ENCODE measurements at places on chromosomes 6 and 20.

- DNase-seq = no peak
Observed at GRCh38 chr6:53712078-53712477, 46.5 kb upstream of the KLHL31 start.

DNA sequence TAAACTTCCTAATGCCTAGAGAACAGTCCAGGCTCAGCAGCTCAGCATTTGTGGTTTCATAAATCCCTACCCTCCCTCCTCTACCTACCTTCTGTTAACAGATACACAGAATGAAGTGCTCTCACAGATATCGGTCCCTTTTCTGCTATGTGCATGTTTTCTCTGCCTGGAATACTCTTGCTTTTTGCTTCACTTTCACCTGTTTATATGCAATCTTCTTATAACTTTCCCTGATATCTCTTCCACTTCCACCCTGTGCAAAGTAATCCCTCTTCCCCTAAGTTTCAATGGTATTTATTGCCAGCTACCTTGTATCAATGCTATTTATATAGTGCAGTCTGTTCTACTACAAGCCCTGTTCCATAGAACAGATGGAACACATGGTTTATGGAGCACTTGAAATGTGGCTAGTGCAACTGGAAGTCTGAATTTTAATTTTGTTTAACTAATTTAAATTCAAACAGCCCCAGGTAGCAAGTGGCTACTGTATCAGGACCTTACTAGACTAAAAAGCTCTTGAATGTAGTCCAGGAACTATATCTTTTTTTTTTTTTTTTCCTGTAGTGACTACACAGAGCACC is 3.1 kb upstream of the TAB2 start:
- DNase-seq = no peak

DNA sequence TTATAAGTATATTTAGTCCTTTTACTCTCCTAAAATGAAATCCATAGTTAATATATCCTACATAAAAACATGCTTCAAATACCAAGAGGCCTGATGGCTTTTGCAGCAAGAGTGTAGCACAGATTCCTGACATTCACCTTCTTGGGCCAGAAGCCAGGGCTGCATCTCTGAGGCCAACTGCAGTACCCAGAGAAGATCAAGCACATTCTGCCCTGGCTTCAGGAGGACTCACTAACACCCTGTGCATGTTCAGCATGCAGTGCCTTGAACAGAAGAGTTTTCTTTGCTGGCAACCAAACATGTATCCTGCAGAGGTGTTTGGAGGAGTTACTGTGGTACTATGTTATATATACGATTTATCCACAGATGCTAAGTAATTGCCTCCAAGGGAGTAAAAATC is 90.3 kb downstream of the FHL5 start:
- DNase-seq = no peak

GRCh38 chr6:98808541-98809210 is 25.7 kb upstream of the POU3F2 start:
- no peak for DNase-seq

GRCh38 chr6:8651998-8652397 is 216.7 kb upstream of the SLC35B3 start:
- no peak for DNase-seq

DNA sequence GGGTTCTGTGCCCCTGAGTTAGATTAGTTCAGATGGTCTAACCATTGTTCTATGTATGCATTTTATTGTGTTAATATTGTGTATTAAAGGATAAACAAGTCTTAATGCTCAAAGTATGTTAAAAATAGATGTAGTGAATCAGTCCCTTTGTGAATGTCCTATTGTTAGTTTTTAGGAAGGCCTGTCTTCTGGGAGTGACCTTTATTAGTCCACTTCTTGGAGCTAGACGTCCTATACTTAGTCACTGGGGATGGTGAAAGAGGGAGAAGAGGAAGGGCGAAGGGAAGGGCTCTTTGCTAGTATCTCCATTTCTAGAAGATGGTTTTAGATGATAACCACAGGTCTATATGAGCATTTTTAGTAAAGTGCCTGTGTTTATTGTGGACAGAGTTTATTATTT is 12.3 kb upstream of the HMGN4 start:
- DNase-seq = no peak

- DNase-seq = no peak
Observed at GRCh38 chr6:69801225-69801624, 4.4 kb upstream of the LMBRD1 start.

DNA sequence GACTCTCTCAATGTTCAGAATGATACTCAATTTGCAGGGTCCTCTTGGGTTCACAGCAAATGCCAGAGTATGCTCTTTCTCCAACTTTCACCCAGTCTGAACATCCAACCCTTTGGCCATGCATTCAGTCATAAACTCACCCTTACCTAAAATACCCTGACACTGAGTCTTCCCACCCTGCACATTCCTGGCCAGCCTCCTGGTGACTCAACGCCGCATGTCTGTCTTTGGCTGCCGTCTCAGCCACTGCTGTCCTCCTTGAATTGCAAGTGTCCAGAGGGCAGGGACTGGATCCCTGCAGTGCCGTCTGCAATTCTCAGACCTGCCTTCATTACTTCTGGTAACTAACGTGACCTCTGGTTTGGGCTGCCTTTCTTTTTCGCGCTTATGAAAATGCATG is 593.4 kb downstream of the QKI start:
- DNase-seq = no peak

DNA sequence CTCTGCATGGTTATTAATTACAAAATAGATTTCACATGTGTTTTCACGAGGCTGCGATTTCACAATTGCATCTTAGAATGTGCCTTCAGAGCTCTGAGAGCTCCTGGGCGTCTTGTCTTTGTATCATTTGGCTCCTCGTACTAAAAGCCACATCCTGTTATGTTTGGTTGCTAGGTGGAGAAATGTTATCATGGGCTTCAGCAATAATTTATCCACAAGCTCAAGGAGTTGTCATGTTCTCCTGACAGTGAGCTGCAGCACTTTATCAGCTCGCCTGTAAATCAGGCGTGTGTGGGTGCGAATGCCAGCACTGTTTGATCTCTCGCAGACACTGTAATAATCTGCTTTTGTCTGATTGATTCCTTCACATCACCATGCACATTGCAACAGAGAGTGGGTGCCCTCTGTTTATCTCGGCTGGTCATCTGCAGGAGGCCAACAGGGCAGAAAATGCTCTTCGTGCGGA is 218.6 kb upstream of the ZFP64 start:
- DNase-seq = no peak

GRCh38 chr20:46013829-46014516 is 5.3 kb downstream of the MMP9 start:
- peak; percentile 93 for DNase-seq

DNA sequence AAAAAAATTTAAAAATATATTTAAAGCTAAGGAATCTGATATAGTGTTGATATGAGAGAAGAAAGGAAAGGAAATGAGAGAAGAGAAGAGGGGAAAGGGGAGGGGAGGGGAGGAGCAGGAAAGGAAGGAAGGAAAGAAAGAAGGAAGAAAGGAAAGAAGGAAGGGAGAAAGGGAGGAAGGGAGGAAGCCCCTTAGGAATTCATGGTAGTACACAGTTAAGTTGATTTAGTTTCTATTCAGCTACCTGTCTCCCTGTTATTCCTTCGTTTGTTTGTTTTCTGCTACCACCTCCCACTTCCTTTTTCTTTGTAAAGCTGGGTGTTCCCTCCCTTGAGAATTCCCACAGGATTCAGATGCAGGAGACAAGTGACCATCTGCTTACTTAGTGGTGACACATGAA is 1025.4 kb upstream of the FLRT3 start:
- DNase-seq = no peak

GRCh38 chr6:36685166-36685924 is 6.8 kb downstream of the CDKN1A start:
- no peak for DNase-seq

DNA sequence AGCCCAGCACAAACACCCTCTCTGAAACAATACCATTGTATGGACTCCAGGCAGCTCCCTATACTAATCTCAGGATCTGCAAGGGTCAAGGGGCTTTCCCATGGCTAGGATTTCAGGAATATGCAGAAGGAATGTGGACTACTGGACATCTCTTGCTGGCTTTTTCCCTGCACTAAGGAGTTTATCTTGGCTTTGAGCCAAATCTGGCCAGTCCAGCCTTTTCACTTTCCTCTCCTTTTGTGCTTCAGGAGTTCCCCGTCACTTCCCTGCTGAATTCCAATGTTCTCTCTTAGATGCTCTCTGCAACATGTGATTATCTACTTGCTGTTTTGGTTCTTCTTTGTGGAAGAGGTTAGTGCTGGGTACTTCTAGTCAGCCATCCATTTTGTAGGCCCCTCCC is 568.2 kb downstream of the HDGFL1 start:
- no peak for DNase-seq

DNA sequence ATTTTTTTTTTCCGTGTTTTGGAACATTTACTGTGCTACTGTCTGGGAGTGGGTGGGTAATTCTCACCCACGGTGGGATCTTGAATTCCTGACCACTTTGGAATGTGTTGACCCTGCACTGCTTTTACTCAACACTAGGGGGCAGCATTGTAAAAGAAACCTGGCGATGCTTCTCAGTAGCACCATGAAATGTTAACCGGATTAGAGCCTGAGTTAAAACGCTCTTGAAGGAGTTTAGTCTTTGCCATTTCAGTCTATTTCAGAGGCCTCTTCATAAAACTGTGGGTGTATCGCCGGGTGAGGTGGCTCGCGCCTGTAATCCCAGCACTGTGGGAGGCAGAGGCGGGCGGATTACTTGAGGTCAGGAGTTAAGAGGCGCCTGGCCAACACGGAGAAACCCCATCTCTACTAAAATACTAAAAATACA is 114.4 kb upstream of the PRND start:
- peak; percentile 76 for DNase-seq

DNA sequence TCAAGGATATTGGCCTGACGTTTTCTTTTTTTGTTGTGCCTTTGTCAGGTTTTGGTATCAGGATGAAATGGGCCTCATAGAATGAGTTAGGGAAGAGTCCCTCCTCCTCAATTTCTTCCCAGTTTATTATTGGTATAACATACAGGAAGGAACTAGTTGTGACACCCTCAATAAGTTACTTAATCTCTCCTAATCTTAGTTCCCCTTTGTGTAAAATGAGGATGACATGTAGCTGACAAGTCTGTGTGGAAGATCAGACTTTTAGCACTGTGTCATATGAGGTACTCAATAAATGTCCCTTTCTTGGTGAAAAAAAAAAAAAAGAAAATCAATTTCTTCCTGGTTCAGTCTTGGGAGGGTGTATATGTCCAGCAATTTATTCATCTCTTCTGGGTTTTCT is 155.8 kb downstream of the PDE7B start:
- DNase-seq = no peak

DNA sequence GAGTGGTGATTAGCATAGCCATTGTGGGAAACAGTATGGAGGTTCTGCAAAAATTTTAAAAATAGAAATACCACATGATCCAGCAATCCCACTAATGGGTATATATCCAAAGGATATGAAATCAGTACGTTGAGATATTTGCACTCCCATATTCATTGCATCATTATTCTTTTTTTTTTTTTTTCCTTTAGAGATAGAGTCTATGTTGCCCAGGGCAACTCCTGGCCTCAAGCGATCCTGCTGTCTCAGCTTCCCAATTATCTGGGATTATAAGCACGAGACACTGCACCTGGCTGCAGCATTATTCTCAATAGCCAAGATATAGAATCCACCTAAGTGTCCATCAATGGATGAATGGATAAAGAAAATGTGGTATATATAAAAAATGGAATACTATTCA is 6.9 kb upstream of the MCCD1 start:
- DNase-seq = no peak

DNA sequence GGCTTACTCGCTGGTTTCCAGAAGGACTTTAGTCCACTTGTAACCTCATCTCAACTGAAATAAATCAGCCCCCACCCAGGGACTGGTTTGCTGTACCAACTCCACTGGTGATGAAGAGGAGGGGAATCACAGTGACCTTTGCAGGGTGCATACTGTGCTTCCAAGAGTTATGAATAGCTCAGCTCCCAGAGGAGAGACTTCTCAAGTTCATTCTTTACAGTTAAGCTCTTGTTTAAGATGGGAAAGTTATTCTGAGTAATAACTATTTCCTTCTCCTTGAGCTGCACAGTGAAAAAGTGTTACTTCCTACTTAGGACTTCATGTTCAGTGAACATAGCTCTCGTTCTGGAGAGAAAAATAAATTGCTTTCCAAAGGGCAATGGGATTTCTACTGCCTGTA is 166.5 kb upstream of the ECI2 start:
- no peak for DNase-seq

DNA sequence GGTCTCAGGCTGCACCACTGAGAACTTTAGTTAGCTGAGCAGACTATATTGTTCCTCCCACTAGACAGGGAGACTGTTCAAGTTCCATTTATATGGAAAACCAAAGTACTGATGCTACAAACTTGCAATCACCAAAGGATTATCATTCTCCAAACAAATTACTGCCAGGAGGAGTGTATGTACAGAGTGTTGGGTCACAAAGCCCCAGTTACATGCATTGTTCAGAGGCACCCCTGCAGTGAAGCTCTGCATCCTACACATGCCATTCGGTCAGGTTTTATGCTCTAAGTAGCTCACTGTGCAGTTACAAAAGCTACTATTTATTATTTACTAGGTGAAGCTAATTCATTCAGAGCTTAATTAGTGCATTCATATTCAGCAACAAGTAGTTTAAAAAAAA is 75.8 kb downstream of the SMLR1 start:
- DNase-seq = no peak

GRCh38 chr6:68654134-68654533 is 19.1 kb downstream of the ADGRB3 start:
- DNase-seq = no peak

- no peak for DNase-seq
Observed at GRCh38 chr6:11284996-11285395, 52.5 kb upstream of the NEDD9 start.

GRCh38 chr20:46356195-46357029 is 48.1 kb upstream of the CDH22 start:
- no peak for DNase-seq

DNA sequence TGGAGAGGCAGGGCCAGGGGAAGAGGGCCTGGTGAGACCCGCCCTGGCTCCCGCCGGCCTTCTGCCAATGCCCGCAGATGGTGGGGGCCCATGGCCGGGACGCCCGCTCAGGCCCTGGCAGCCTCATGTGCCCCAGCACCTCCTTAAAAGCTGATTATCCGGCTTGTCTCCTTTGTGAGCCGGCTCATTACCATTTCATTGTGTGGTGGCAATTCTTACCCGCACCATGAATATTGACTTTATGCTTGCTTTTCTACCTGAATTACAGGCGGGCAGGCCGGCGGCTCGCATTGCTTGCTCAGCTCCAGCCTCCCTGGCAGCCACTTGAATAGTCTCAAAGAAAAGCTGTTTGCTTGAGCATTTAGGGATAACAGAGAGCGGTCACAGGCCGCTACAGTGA is 120.0 kb upstream of the JAG1 start:
- no peak for DNase-seq

- DNase-seq = no peak
Observed at GRCh38 chr20:10402938-10403608, 30.9 kb downstream of the MKKS start.

DNA sequence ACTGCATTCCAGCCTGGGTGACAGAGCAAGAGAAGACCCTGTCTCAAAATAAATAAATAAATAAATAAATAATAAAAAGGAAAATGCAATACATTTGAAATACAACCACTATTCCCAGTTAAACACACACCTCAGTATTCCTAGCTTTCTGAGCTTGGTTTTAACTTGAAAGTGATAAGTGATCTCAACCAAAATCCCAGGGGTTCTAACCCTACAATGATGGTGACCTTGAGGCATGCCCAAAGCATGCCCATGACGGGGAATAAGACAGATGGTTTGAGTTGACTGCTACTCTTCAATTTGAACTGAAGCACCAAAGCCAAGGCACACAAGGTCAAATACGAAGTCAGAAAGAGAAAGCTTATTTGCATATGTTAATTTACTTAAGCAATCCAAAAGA is 96.9 kb downstream of the ZFP64 start:
- DNase-seq = no peak
